Stomach (tissue), 19 donors: ENCODE measurements at places on chromosomes 3 and 15. TPM values are rescaled to one million over a fixed set of nuclear protein-coding genes. Genes with fewer than 3 reads are reported as not detected.
A peak's percentile ranks its signal among the peaks of the same experiment; 100 is the strongest.

The CKMT1A gene
- 18.7 TPM for polyA plus RNA-seq

DNA sequence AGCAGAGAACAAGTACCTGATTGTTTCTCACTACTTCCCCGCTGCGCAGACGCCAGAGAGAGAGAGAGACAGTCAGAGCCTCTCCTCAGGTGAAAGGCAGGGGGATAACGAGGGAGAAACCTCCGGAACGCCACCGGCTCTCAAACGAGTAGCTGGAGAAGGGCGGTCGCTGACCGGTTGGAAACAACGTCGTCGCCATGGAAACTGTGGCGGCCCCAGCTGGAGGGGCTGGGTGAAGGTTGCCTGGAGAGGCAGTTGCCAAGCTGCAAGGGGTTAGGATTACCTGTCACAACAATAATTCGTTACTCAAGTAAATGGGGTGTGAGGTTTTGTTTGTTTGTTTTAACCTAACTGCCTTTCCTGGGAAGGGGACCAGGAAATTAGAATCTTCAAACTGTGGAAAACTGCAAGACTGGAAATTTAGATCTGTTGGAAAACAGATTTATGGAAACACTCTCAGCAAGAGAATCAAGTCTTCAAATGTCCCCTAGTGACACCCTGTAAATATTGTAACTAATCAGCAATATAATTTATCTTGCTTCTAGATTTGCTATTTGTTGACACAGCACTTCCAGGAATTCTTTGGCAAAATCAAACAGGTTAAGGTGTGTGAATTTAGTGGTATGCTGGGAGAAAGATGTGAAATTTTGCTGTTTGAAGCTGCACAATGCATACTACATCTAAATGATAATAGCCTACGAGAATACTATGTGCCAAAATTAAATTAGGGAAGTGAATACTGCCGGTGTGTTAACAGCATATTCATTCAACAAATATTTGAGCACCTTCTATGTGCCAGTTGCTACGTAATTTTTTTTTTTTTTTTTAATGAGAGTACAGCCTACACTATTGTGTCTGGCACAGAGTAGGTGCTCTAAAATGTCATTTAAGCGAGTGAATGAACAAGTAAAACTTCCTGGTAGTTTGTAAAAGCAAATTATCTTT, at the start of gene DNAH12:
TSS of gene DNAH12 (minus strand) at position 164 of the 945 bp plus-strand sequence. CDS start 1,474 bp downstream, outside the sequence.
- no peak within 1 kb of the TSS for H3K27ac ChIP-seq
- peak within 1 kb of the TSS; percentile 38 for H3K4me3 ChIP-seq
- H3K4me1 ChIP-seq: no peaks in the 10 kb centered on the region
- no peaks in the 10 kb centered on the region for H3K36me3 ChIP-seq

The ZNF502 gene
- 1.9 TPM for polyA plus RNA-seq

DNA sequence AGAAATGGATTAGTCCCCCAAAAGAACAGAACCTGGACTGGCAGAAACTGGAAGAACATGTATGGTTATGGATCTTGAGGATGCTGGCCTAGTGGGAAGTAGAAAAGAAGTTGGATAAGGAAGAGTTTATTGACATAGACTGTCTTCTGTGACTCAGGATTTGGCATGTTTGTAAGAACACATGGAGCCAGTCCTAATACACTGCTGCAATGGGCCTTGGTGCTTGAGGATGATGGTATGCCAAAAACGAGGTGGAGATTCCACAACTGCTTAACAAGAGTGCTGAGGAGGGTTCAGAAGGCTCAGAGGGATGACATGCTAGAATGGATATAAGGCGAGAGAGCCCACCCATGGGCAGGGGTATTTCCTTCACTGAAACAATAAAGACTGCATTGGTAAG, 22.4 kb downstream of the LZTFL1 start:
- H3K4me3 ChIP-seq: no peak overlapping the region
- H3K27me3 ChIP-seq: no peaks in the 10 kb centered on the region
- no peak overlapping the region for H3K27ac ChIP-seq
- peaks cover 25% of the 10 kb centered on the region for H3K36me3 ChIP-seq
- H3K4me1 ChIP-seq: peaks cover 22% of the 10 kb centered on the region

DNA sequence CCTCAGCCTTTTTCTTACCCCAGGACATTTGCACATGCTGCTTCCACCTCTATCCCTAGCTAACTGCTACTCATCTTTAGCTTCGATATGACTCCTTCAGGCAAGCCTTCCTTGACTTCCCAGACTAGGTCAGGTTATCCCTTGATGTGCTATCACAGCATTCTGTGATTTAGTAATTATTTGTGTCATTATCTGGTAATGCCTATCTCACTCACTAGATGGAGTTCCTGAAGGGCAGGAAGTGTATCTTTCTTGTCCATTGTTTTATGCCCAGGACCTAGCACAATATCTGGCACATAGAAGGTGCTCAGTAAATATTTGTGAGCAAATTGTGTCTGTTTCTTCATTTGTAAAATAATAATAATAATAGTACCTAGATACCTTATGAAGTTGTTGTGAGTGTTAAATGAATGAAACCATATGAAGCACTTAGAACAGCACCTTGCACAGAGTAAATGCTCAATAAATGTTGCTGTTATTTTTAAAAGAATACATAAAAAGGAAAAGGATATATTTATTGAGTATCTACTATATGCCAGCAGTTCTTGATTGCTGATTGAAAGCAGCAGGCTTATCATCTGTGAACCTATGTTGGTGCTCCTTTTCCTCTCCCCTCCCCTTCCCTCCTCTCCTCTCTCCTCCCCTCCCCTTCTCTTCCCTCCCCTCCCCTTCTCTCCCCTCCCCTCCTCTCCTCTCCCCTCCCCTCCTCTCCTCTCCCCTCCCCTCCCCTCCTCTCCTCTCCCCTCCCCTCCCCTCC, 31.5 kb downstream of the SQOR start:
- peaks cover 29% of the 10 kb centered on the region for H3K36me3 ChIP-seq
- DNase-seq: no peak
- H3K27ac ChIP-seq: no peak overlapping the region
- H3K27me3 ChIP-seq: no peaks in the 10 kb centered on the region
- peaks cover 21% of the 10 kb centered on the region for H3K4me1 ChIP-seq
